ENCODE measurements at places on chromosomes 1 and 21.
A peak's percentile ranks its signal among the peaks of the same experiment; 100 is the strongest.

DNA sequence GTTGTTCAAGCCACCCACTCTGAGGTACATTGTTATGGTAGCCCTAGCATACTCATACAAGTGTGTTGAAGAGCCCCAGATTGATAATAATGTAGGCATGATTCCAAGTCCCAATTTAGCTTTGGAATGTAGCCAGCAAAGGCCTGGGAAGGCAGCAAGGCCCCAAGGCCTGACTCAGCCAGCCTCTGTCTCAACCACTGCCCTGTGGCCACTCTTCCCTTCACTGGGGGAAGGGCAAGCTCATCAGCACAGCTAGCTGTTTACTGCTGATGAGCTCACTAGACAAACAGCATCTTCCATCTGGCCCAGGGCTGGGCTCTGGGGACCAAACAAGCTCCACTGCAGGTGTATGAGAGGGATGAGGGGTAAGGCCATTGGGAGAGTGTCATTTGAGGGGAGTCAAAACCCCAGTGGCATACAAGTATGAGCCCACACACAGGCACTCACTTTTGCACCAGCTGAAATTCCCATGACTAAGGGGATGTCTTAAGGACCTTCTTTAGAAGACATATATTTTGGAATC is 2.2 kb upstream of the IRF6 start:
- DNase-seq = no peak

- DNase-seq = no peak
These were observed 141.8 kb downstream of the ZZZ3 start for GRCh38 chr1:77540501-77541161.

- DNase-seq = no peak
These were observed 108.5 kb upstream of the SERTAD4 start for GRCh38 chr1:210123924-210124589.

DNA sequence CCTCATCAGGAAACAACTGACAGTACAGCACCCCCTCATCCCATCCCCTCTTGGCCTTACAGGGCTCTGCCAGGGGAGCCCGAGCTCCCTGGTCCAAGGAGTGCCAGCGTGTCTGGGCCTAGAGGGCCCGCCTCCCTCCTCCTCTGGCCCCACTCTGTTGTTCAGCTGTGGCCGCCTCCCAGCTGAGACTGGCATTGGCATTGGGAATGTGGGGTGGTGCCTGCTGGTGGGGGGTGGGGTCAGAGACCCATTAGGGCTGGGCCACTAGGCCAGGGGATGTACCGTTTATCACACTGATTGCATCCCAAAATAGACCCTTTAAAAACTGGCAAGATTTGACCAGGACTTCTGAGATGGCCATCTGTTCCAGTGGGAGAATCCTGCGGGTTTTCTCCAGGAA is 1.4 kb downstream of the LDLRAP1 start:
- DNase-seq = no peak

- DNase-seq = no peak
These were observed 42.7 kb upstream of the SELENON start for GRCh38 chr1:25757151-25757845.

DNA sequence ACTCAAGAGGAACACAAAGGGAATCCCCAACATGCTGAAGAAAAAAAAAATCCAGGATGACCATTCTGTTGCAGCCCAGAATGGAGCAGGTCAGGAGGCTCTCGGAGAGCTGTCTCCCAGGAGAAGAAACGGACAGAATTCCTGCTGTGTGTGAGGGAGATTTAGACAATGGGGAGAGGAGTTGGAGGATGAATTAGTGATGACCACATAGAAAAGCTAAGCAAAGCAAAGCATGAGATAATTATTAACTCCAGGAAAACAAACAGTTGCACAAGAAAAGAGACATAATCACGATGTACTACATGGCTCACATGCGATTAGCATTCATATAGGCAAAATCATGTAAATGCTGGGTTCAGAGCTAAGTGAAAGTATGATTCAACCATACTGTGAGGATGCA is 61.1 kb upstream of the SMYD2 start:
- DNase-seq = no peak

- no peak for DNase-seq
These were observed 58.7 kb downstream of the TNN start for GRCh38 chr1:175126347-175126746.

- peak; percentile 39 for DNase-seq
These were observed 38.5 kb upstream of the PDE9A start for GRCh38 chr21:42614811-42615351.

- DNase-seq = no peak
These were observed 475 bp upstream of the TDRD10 start for GRCh38 chr1:154501423-154502065.

- no peak for DNase-seq
These were observed 59.0 kb upstream of the DIP2A start for GRCh38 chr21:46399686-46400085.

- no peak for DNase-seq
These were observed 1.4 kb downstream of the TOMM20 start for GRCh38 chr1:235127203-235127602.

DNA sequence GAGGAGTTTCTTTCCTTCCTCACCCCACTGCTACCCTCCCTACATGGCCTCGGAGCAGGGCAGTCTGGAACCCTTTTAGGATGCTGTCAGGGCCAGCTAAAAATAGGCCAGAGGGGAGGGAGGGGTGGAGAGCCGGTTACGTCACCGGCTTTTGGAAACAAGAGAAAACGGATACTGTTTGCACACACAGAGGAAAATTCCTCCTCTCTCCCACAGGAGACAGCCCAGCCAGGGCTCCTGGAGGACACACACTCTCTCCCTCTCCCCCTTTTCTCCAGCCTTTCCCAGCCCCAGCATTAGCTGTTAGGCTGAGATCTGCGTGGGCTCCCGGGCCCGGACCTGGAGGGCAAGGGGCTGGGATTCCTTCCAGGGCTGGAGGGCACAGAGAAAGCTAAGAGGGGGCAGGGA is 20.0 kb upstream of the ALDH4A1 start:
- no peak for DNase-seq

DNA sequence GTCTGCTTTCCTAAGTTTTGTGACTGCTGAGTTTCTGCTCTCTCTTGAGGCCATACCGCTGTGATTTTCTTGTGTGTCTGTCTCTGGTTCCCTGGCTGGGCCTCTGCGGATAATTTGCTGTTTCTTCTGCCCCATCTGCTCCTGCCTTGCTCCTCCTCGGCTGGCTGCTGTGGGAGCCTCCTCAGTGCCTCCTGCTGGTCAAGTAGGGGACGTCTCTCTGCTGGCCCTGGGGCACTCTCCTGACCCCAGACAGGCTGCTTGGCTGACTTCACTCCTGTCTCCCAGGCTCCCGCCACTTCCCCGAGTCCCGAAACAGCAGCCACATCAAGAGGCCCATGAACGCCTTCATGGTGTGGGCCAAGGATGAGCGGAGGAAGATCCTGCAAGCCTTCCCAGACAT is 28.5 kb downstream of the ETNK2 start:
- no peak for DNase-seq

DNA sequence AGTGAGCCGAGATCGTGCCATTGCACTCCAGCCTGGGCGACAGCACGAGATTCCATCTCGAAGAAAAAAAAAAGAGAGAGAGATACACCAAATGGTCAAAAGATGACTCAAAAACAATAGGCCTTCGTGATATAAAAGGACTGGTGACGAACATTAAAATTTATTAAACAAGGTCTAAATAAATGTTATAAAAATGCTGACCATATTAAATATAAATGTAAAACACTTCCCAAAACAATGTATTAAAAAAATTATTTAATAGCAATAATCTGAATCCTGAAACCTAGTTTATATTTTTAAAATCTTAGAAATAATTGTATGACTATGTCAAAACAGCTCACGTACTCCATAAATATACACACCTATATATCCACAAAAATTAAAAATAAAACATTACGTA is 247.6 kb downstream of the SETD4 start:
- DNase-seq = no peak

DNA sequence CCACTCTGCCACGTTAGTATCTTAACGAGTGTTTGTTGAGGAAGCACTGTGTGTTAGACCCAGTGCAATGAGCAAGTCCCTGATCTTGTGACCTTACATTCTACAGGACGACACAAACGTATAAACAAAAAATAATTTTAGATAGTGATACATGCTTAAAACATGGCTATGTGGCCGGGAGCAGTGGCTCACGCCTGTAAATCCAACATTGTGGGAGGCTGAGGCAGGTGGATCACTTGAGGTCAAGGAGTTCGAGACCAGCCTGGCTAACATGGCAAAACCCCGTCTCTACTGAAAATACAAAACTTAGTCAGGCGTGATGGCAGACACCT is 19.6 kb downstream of the MTX1 start:
- no peak for DNase-seq

DNA sequence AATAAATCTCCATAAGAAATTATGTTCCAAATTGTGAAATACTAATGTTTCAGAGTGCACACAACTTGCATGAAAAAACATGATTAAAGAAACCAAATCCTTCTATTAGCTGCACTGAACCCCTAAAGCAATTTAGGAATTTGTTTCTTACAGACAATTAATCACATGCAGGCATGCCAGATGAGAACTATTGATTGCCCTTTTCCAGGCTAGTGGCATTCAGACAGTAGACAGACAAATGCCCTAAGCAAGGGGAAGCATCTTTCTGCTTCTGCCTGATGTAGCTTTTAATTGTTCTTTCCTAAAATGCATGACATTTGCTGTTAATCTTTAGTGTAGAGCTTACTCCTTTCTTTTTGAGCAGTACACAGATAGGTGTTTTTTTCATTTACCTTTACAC is 229.5 kb downstream of the DPYD start:
- DNase-seq = no peak

- DNase-seq = no peak
These were observed 99.5 kb downstream of the PRKAB2 start for GRCh38 chr1:147072482-147073432.

GRCh38 chr1:109986054-109986444 is 1.5 kb downstream of the AHCYL1 start:
- DNase-seq = no peak

- no peak for DNase-seq
These were observed 53.9 kb upstream of the PTGFRN start for GRCh38 chr1:116855773-116856201.

DNA sequence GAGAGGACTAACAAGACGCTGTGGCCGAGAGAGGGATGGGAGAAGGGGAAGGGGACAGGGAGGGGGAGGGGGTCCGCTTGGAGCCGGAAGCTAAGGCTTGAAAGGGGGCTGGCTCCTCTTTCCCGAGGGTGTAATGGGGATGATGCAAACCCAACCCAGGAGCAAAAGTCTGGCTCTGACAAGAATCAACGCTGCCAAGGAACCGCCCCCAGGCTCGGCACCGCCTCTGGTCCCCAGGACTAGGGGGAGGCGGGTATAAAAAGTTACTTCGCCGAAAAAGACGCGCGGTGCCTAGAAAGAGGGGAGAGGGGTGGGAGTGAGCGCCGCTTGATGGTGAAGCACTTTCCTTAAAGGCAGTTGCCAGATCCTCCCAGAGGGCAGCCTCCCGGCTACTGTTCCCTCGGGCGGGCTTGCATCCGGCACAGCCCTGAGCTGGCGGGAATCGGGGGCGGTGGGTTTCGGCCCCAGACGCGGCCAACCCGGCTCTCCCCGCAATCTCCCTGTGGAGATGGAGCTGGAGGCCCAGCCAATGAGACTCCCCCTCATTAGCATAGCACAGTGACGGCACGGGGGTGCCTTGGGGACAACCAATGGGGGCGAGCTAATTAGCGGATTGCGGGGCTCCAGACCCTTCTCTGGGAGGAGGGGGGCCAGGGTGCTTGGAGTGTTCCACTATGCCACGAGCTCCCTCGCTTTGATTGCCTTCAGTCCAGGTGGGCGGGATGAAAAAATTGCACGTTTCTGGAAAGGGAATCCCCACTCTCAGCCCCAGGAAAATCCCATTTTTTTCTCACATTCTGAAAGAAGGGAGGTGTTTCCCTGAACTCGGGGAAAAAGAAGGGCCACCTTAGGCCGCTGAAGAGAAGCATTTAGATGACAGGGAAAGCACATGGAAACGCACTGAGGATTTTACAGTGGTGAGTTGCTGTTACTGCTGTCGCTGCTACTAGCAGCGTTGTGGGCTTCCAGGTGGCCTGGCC is at the start of gene KCNT2:
Gene KCNT2, minus strand, starts transcription at position 51 of the 980 bp plus-strand sequence. CDS start 131 bp downstream, outside the sequence.
- DNase-seq = no peak

DNA sequence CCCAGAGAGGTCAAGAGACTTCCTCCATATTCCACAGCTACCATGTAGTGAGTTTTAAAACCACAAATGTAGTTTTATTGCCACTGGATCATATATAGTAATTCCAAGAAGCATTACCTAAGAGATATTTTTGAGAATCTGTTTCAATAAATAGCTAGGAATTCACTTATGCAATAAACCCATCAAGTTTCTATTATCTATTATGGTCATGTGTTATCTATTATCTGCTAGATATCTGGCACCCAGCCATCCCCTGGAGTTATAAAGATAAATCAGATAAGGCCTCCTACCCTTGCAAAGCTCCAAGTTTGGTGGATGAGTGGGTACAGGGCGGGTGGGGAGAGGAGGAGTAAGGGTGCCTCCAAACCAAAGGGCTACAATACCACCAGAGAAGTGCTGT is 10.3 kb upstream of the VWA5B1 start:
- DNase-seq = no peak

DNA sequence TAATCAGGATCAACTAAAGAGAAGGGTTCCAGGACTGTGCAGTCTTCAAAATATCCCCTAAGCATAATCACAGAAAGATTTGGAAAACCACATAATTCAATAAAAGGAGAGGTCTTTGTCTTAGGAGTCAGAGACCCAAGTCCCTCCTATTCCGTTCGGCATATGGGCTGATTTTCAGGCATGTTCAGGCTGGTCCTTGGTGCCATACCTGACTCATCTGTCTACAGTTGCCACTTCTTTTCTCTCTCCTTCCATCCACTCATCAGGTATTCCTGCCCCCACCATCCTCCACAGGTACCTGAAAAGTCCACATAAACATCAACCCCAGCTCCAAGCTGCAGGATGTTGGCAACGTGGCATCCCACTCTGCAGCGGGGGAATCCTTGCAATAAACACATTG is 29.7 kb upstream of the RPL11 start:
- no peak for DNase-seq

DNA sequence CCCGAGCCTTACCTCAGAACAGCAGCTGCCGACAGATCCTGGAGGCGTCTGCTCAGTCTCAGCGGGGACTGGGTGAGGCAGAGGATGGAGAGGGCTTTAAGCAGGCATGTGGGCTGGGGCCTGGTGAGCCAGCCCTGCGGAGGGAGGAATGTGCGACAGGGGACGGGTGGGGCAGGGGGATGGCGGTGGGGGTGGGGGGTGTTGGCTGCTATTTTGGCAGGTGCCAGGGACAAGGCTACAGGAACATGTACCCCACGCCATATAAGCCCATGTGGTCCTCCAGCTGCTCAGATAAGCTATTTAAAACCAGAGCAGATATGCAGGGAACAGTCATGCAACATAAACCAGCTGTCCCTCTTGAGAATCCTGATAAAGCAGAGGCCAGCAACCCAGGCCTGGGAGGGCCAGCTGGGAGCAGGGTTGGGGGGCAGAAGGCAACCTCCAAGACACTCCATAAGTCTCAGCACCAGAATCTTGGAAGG is at the start of gene TNNT2:
Gene TNNT2, minus strand, starts transcription at position 70 of the 482 bp plus-strand sequence. CDS start 4,426 bp downstream, outside the sequence.
- no peak for DNase-seq

DNA sequence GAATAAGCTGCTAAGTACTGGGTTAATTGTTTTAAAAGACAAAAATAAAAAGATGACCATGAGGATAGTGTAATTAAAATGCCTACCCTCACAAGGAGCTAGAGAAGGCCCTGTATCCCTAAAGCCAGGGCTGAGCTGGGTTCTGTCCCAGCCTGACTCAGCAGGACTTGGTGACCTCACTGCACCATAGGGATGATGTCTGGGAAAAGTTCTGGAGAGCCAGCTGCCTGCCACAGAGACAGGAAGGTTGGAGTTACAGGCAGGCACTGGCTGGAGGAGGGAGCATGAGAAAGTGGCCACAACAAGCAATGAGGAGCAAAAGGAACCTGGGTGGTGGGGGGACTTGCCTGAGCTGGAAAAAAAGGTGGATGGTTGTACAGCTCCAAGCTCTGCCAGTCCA is 5.7 kb upstream of the TNR start:
- no peak for DNase-seq

All from stimulated activated CD8-positive, alpha-beta memory T cell treated with anti-CD3 and anti-CD28 coated beads, Interleukin-7, amount 100 ng/mL, for 48 hours (primary cell).